Breast epithelium (tissue), 4 donors: ENCODE measurements at places on chromosomes 6 and 20.
A peak's percentile ranks its signal among the peaks of the same experiment; 100 is the strongest.

DNA sequence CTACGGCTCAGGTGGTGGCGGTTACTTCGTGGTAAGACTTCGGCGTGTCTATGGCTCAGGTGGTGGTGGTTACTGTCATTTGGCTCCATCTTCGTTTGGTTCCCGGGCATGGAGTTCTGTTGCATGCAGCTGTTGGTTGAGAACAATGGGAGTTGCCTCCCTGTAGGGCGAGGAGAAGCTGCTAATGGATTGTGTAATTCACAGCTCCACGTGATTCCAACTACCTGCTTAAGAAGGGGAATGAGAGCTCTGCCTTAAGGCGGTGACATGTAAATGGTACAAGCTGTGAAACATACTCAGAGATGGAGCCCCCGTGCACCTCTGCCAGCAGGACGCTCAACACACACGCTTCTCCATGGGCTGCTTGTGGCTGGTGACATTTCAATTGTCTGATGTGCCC lies 12.4 kb upstream of the DACT2 start:
- no peak for DNase-seq

DNA sequence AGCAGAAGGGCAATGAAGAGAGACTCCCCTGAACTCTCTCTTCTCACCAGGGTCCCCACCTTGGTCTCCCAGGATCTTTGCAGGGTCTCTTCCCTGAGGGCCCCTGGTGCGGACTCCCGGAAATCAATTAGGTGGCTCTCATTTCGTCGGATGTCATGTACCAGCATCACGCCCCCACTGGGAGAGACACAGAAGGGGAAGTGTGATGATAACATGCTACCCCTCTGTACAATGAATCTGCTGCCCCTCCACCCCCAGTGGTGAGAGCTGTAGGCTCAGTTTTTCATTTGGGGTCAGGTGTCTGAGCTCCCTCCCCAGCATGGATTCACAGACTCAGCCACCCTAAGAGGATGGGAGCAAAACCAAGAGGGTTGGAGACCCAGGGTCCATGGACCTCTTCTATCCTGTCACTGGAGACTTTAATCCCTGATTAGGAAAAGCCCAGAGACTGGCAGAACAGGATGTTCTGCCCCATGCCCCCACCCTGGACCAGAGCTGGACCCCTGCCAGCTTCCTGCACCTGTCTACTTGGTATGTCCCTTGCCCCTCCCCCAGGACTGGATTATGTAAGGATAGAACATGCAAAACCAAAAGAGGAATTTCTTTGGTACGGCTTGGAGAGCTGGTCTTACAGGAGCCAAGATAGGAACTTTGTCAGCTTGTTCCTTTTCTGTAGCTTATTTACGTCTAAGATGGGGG lies 11.1 kb downstream of the GGT7 start:
- no peak for DNase-seq

GRCh38 chr6:45192556-45192955 lies 135.6 kb upstream of the RUNX2 start:
- no peak for DNase-seq

DNA sequence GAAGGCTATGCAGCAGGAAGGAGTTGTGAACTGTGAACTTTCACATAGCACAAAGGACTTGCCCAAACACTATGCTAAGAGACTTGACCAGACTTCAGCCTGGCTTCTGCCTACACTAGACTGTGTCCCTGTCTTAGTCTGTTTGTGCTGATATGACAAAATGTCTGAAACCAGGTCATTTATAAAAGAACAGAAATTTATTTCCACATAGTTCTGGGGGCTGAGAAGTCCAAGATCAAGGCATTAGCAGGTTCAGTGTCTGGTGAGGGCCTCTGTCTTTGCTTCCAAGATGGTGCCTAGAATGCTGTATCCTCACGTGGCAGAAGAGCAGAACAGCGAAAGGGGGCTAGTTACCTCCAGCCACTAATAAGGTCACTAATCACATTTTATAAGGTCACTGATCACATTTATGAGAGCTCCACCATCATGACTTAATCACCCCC lies 16.0 kb upstream of the MCM3 start:
- DNase-seq = no peak

GRCh38 chr6:144886682-144887081 lies 601.5 kb downstream of the UTRN start:
- DNase-seq = no peak

GRCh38 chr6:32668226-32668747 lies 1.8 kb upstream of the HLA-DQB1 start:
- DNase-seq = peak; percentile 48

DNA sequence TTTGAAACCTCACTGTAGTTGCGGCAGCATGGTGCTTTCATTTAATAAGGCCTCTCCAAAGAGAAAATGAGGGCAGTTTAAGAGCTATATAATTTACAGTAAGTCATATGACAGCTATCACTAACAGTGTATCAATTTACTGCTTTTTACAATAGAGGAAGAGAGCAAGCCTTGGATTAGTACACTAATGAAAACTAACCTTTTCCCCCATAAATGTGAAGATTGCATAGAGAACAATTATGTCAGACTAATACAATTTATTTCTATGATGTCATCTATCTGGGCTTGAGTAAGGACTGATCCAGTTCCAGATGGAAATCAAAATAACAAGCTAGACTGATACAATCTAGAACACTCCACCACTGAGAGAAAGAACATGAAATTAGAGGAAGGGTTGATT lies 78.1 kb upstream of the FAM83B start:
- no peak for DNase-seq

- no peak for DNase-seq
Measured at GRCh38 chr20:19274412-19275015, 62.1 kb downstream of the SLC24A3 start.

DNA sequence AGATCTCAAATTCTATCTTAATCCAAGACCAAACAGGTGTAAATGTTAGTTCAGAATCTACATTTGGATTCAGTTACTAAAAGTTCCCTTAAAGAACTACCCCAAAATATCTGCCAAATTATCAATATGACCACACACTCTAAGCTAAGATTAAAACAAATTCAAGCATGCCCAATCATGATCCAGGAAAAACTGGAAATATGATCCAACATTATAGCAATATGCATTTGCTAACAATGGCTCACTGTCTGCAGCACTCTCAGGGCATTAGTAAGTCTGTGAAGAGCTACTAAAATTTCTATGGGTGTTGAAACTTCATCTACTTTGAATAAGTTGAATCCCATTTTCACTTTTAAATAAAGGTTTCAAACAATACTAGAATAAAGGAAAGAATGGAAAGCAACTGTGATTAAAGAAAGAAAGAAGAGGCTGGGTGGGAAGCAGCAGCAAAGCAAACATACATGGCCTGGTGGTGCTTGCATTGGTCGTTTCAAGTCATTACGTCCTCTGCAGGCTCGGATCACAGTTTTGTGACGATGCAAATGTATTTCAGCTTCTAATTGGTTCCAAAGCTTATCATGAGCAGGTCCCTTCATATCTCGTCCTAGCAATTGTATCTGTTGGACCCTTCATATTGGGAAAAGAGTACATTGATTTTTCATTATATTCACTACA lies 29.2 kb downstream of the GOPC start:
- DNase-seq = no peak

- no peak for DNase-seq
Measured at GRCh38 chr20:44649126-44649525, 2.4 kb downstream of the ADA start.

- no peak for DNase-seq
Measured at GRCh38 chr6:107444277-107444676, 15.1 kb downstream of the PDSS2 start.

- no peak for DNase-seq
Measured at GRCh38 chr6:34981951-34982350, 92.9 kb downstream of the ANKS1A start.

GRCh38 chr6:80366714-80367113 lies 260.2 kb downstream of the BCKDHB start:
- no peak for DNase-seq

GRCh38 chr6:1612974-1613306 lies 3.2 kb downstream of the FOXC1 start:
- no peak for DNase-seq

GRCh38 chr6:3977875-3978711 lies 100.8 kb downstream of the FAM217A start:
- DNase-seq = no peak

DNA sequence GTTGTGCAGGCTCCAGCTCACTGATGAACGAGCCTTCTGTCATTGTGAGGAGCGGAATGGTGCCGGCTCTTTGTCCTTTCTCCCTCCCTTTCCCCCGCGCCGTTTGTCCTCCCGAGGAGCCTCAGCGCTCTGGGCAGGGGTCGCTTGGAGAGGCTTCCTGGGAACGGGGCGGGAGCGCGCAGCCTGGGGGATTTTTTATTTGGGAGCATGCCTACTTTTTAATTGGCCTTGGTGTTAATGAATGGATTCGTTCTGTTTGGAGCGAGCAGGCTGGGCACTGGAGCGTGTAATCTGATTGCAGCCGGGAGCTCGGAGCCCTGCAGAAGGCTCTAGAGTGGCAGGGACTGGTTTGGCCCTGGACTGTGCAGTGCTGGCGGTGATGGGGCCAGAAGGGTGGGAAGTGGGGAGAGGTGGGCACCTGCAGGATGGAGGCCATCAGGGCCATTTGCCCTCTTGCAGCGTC lies 118.8 kb downstream of the CDH4 start:
- no peak for DNase-seq

GRCh38 chr6:3119040-3119723 lies 671 bp downstream of the BPHL start:
- no peak for DNase-seq

DNA sequence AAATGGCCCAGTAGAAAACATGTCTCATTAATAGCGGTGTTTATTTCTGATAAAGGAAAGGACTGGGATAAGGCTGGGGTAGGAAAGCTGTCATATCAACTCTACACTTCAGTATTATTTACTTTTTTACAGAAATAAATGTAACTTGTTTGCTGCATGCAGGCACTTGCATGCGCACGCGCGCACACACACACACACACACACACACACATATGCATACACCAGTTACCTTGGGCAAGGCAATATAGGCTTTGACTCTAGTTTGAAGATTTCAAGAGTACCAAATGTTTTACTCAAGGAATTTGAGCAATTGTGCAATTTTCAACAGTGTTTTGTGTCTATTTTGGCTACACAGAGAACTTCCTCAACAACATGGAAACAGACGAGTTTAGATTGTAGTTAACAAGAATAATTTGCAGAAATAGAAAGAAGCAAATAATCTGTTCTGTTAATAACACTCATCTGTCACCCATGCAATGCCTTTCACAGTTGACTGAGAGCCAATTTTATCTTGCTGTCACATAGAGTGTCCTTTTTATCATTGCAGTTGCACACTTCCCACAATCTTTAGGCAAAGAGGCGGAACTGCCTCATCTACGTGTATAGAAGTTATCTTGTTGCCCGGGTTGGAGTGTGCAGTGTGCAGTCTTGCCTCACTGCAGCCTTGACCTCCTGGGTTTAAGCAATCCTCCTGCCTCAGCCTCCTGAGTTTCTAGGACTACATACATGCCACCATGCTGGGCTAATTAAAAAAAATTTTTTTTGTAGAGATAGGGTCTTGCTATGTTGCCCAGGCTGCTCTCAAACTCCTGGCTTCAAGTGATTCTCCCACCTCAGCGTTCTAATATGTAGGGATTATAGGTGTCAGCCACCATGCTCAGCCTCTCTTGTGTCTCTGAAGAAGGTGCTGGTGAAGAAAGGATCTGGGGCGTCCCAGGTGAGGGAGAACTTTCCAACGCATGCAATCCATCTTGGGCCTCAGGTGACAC lies 74.8 kb upstream of the SHLD1 start:
- DNase-seq = no peak

DNA sequence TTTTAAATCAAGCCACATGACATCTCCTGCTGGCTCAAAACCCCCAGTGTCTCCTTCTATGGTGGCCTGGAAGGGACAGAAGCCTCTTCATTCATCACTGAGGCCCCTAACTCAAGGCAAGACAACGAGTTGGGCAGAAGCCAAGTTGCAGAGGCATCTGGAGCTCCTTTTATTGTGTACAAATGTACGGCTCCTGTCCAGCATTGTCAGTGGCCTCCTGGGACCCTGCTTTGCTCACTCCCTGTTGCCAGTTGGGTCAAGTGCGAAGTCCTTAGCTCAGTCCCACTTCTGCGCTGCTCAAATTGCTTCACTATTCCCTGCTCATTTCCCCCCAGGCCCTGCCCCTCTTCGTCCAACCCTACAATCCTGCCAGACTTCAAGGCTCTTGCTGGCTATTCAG lies 181.2 kb upstream of the PMEPA1 start:
- DNase-seq = no peak

GRCh38 chr6:87932361-87932760 lies 115.3 kb upstream of the SPACA1 start:
- DNase-seq = no peak

- DNase-seq = peak; percentile 51
Measured at GRCh38 chr20:63536241-63536977, 767 bp downstream of the PTK6 start.

GRCh38 chr6:126919947-126920346 lies 198.5 kb upstream of the RSPO3 start:
- DNase-seq = no peak

DNA sequence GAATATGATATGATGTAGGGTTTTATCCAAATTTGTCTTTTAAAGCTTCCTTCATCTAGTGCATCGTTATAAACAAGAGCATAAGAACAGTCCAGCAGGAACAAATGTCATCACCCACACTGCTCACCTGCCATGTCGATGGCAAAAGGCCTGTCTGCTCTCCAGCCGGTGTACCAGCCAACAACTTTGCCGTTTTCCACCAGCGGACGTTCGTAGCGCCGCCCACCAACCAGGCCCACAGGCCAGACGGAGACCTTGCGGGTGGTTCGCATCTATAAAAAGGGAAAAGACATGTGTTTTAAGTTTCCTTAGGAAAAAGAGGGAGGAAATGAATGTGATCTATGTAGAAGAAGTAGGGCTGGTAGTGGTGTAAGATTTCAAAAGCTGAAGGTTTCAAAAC lies 62.9 kb downstream of the B3GAT2 start:
- no peak for DNase-seq

DNA sequence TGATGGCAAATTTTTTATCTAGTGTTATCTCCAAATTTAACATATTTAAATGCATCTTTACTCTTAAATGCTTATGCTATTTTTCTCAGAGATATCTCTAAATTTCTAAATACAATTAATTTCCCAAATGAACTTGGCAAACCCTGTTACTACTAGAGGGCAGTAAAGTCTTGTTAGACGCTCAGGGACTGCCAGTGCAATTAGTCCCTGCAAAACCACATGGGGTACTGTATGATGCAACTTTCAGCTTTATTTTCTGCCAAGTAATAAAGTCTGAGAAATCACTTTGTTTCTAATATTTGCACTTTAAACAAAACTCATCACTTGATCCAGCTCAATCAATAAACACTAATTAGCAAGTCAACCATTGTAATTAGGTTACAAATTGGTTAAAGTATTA lies 76.0 kb upstream of the ADGRB3 start:
- no peak for DNase-seq

GRCh38 chr6:55176958-55177357 lies 2.6 kb downstream of the HCRTR2 start:
- no peak for DNase-seq

DNA sequence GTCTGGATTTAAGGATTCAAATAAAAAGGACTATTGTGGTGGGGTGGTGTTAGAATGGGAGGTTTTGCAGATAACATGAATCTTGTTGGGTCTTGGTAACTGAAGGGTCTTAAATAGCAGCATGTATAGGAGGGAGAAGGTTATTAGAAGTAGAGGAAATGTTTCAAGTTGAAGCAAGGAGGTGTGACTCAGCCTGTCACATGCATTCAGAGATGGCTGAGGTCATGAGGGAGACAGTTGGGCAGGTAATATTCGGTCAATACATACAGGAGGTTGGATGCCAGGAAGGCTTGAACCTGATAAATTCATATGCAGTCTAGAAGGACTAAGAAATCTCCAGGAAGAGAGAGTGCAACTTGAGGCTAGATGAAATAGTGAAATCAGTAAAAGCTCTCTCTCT lies 6.1 kb downstream of the KLHL31 start:
- no peak for DNase-seq
